ENCODE measurements at places on chromosomes 1 and 21. TPM values are rescaled to one million over a fixed set of nuclear protein-coding genes. Genes with fewer than 3 reads are reported as not detected.

Gene KANK4
- polyA plus RNA-seq: not detected

Gene FTCD
- polyA plus RNA-seq: not detected

Gene DENND2D
- polyA plus RNA-seq: 14.8 TPM

Gene MYCL
- not detected for polyA plus RNA-seq

Gene MLLT11
- 204 TPM for polyA plus RNA-seq

Gene SIK1
- polyA plus RNA-seq: 0.32 TPM

Gene CCDC190
- not detected for polyA plus RNA-seq

Gene FAM167B
- not detected for polyA plus RNA-seq

Gene PCP4
- 32,123 TPM for polyA plus RNA-seq

Gene FMO4
- not detected for polyA plus RNA-seq

Gene GUCA2B
- polyA plus RNA-seq: not detected

Gene CELSR2
- polyA plus RNA-seq: 4.2 TPM

Gene ROR1
- 1.7 TPM for polyA plus RNA-seq

Gene SCNM1
- 138 TPM for polyA plus RNA-seq

Gene QSOX1
- polyA plus RNA-seq: 65.4 TPM

Gene OLIG2
- 1.0 TPM for polyA plus RNA-seq

Gene KCNE2
- not detected for polyA plus RNA-seq

Gene EBNA1BP2
- 62.9 TPM for polyA plus RNA-seq

Gene VSIG8
- polyA plus RNA-seq: not detected

Gene RXFP4
- not detected for polyA plus RNA-seq

Gene EPHX1
- 1.6 TPM for polyA plus RNA-seq

Gene SLC2A5
- polyA plus RNA-seq: 1.9 TPM

Gene ZFP69B
- 0.78 TPM for polyA plus RNA-seq

Gene SZRD1
- polyA plus RNA-seq: 3.6 TPM

Gene SLC9C2
- not detected for polyA plus RNA-seq

Gene CRNN
- not detected for polyA plus RNA-seq

Gene SPATA45
- polyA plus RNA-seq: 1.7 TPM
